AG09319 (cell line): ENCODE measurements at places on chromosomes 3 and 15.

- DNase-seq = no peak
These were observed 20.8 kb downstream of the AKAP13 start for GRCh38 chr15:85401108-85401774.

DNA sequence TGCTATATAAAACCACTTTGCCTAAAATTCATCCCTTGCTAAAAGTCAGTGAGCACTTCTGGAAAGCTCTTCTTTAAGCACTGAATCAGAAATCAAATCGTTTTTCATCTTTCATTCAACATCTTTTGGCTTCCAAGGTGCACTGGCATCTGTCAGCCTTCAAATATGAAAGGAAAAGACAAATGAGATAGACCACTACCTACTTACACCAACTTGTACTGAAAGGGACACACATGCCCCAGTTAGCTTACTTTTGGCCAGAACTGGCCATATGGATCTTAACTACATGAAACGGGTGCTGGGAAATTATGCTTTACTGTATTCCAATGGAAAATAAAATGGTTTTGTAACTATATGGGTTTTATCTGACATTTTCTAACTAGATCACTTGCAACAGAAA, 332.0 kb upstream of the ARPP21 start:
- DNase-seq = no peak

DNA sequence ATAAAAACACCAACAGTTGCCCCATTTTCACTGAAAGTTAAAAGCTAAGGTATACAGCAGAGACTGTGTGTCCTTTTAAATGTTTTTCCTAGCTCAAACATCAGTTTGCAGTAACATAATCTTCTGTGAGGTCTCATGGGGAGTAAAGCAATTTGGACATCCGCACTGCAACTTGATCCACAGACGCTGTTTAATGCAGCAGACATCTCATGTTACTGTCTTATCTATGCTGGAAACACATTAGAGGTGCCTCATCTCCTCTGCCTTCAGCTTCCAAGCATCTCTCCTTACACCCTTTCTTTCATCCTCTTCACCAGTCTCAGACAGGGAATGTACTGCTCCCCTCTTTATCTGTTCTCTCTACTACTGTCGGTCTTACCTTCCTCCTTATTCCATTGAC, 53.7 kb upstream of the ATP11B start:
- peak; percentile 12 for DNase-seq

DNA sequence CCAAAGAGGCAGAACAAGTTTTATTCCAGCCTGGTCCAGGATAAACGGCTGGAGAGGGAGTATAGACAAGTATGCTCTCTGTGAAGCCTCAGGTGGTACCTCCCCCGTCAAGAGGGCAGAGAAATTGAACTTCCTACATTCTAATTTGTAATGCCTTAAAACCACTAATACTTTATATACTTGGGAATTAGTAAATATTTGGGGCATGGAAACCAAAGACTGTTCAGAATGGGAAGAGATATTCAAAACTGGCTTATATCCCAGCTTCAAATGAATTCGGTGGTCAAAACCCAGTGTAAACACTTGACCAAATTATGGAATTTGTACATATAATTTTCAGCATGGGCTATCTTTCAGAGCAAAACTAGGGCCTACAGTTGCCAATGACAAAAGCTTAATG, 122.6 kb downstream of the FBN1 start:
- no peak for DNase-seq

DNA sequence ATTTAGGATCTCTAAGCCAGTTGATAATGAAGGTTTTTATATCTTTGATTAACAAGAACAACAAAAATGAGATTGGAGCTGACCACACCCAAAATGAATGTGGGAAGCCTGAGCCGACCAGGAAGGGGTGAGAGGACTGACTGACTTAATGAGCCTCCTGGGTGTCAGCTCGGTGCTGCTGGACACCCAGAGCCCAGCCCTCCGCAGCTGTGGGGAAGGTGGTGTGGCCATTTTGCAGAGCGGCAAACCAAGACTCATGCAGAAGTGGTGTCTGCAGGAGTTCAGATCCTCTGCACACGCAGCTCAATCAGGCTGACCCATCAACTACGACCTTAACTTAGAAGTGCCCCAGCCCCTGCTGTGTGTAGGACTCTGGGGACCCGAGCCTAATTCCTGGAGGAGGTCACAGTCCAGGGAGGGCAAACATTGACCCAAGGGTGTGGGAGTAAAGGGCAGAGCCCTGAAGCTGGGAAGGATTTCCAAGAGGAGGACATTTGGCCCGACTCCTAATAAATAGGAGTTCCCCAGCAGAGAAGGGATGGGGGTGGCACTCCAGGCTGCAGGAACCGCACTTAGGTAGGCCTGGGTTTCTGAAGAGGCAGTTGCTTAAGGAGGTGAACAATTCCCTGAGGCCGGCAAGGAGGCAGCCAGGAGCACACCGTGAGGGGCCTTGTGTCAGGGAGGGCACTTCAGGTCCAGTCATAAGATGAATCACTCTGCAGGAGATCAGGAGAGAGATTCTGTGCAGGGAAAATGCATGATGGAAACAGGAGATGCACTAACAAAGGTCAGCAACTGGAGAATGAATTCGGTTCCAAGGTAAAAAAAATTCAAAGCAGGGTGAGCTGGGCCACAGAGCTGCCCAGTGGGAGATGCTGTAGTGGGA, 197.1 kb upstream of the TPM1 start:
- DNase-seq = no peak

DNA sequence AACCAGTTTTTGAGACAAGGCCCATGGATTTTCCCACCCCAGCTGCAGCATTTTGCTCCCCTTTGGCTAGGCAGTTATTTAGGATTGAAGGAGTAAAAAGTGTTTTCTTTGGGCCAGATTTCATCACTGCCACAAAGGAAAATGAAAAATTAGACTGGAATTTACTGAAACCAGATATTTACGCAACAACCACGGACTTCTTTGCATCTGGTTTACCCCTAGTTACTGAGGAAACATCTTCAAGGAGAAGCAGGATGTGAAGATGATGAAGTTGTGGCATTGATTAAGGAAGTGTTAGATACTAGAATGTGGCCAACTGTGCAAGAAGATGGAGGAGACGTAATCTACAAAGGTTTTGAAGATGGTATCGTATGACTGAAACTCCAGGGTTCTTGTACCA, 165.2 kb upstream of the MYRIP start:
- DNase-seq = peak; percentile 52

DNA sequence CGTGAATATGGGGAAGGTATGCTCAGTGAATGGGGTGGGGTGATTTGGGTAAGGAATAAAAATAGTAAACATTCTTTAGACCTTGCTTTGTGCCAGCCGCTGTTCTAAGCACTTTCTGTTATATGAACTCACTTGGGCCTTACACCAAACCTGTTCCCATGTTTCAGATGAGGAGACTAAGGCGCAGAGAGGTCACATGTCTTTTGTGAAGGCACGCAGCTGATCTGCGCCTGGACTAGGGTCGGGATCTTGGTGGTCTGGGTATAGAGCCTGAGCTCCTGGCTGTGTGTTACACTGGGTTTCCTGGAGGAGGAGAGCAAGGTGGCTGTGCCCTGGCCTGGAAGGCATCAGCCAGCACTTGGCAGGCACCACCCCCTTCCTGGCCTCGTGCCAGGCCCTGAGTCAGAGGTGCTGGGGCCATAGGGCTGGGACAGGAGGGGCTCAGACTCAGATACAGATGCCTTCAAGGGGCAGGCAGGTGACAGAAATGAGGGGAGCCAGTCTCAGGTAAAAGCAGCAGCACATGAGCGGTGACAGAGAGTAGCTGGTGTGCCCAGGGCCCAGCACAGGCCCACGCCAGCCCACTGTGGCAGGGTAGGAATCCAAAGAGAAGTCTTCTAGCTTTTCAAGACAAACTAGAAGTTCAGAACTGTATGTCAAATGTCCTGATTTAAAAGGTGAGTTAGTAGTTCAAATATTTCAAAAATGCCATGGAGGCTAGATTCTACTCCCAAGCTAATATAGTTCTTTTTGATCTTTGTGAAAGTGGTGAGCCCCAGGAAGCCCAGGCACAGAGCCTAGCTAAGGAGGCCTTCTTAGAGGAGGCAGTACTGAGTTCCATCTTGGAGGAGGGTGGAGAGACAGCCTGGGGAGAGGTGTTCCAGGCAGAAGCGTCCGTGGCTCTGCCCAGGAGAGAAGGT, 83.1 kb downstream of the DNAJB8 start:
- no peak for DNase-seq

GRCh38 chr3:15522016-15522415, 510 bp upstream of the COLQ start:
- DNase-seq = no peak

- no peak for DNase-seq
These were observed 122.4 kb downstream of the XXYLT1 start for GRCh38 chr3:195148549-195148948.

- DNase-seq = no peak
These were observed 29.9 kb upstream of the PRR23C start for GRCh38 chr3:139074565-139075115.

- DNase-seq = no peak
These were observed 24.6 kb downstream of the MAPKBP1 start for GRCh38 chr15:41798607-41799487.

DNA sequence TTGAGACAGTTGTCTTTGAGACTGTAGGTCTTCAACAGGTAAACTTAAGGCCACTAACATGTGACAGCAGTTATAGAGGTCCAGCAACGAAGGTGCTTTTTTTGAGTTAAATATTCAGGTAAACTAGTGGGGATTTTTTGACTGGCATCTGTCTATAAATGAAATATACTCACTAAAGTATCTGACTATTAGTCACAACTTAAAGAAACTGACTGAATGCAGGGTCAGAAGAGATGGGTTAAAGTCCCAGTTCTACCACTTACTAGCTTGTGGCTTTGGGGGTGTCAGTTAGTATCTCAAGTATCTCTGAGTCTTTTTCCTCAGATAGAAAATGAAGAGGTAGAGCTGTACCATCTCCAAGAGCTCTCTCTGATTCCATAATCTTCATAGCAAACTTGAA, 18.0 kb downstream of the MIX23 start:
- no peak for DNase-seq

DNA sequence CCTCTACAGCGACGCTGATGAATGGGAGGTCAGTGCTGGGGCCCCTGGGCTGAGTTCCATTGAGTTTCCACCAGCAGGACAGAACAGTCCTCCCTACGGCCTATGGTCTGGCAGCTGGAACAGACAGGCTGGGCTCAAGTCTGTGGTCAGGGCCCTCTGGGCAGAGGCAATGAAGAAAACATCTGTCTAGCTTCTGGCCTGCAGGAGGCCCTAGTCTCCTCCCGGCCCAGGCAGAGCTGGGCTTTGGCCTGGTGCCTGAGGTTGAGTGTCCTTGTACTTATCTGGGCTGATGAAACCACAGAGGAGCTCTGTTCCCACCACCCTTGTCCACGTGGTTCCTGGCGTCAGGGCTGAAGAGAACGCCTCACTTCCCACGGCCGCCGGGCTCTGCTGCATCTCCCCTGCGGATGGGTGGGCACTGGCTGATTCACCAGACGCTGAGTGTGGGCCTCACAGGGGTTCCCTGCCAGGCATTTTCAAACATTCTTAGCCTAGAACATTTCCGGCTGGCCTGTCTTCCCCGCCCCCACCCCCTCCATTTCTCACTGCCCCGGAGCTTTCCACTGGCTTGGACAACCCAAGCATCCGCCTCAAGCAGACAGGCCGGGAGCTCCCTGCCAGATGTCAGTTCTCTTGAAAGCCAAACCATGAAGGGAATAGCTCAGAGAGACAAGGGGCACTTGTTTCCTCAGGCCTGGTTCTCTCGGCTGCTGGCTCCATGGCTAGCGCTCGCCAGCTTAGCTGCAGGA, 20.3 kb downstream of the PPCDC start:
- peak; percentile 99 for DNase-seq

GRCh38 chr3:154125378-154126030, 4.3 kb downstream of the ARHGEF26 start:
- DNase-seq = no peak

DNA sequence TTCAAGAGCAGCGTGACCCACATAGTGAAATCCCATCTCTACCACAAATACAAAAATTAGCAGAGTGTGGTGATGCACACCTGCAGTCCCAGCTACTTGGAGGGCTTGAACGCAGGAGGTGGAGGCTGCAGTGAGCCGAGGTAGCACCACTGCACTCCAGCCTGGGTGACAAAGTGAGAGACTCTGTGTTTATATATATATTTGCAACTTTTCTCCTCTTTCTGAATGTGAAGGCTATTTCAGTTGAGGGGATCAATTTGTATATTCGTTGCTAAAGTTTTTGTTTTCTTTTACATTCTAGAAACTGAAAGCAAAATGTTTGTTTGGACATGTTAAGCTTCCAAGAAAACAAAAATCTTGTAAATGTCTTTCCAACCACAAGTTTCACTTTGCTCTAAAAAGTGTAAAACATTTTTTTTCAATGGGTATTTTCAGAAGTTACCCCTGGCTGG, 29.8 kb upstream of the FAM98B start:
- DNase-seq = no peak

DNA sequence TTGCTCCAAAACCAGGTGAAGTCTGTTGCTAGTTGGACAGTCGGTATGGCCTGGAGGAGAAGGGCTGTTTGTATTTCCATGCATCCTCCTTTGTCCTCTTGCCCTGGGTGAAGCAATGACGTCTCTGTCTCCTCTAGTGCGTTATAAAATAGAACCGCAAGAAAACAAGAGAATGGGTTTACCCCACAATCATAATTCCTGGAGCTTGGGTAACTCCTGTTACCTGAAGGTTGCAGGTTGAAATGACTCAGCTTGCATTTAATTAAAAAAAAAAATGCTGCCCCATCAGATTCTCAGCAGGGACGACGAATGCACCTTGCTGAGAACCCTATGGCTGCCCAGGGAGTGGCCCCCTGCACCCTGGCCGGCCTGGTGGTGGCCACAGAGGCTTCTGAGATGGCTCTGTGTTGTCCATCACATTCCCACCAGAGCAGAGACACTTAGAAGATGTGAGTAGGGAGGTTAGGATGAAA, 228.2 kb upstream of the BHLHE40 start:
- DNase-seq = no peak

DNA sequence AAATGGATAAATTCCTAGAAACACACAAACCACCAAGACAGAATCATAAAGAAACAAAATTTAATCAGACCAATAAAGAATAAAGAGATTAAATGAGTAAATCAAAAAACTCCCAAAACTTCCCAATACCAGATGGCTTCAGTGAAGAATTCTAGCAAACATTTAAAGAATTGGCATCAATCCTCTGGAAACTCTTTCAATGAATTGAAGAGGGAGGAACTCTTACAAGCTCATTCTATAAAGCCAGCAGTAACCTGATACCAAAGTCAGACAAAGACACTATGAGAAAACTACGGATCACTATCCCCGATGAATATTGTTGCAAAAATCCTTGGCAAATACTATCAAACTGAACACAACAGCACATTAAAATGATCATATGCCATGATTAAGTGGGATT, 81.9 kb upstream of the SLCO2A1 start:
- DNase-seq = no peak

GRCh38 chr3:44962621-44963393, 13.2 kb downstream of the ZDHHC3 start:
- no peak for DNase-seq

DNA sequence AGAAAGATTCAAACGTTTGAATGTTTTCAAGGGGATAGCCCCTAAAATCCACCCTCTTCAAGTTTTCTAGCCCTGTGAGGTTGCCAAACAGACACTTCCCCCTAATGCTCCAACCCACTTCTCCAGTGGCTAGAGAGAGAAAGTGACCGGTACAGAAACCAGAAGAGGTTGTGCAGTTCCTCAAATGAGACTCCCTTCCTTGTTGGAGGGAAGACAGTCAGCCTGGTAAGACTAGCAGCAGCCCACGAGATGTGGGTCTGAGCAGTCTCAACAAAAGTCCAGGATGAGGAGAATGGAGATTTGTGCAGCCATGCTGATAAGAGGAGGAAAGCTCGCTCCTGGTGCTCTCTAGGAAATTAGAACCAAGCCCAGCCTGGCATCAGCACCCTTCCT, 222.8 kb upstream of the TPRG1 start:
- DNase-seq = no peak

- DNase-seq = no peak
These were observed 53.3 kb upstream of the SNRK start for GRCh38 chr3:43233062-43233461.

- no peak for DNase-seq
These were observed 1.7 kb upstream of the CCR8 start for GRCh38 chr3:39327746-39328349.
